T-helper 17 cell (primary cell): ENCODE measurements at places on chromosomes 16 and 17.

DNA sequence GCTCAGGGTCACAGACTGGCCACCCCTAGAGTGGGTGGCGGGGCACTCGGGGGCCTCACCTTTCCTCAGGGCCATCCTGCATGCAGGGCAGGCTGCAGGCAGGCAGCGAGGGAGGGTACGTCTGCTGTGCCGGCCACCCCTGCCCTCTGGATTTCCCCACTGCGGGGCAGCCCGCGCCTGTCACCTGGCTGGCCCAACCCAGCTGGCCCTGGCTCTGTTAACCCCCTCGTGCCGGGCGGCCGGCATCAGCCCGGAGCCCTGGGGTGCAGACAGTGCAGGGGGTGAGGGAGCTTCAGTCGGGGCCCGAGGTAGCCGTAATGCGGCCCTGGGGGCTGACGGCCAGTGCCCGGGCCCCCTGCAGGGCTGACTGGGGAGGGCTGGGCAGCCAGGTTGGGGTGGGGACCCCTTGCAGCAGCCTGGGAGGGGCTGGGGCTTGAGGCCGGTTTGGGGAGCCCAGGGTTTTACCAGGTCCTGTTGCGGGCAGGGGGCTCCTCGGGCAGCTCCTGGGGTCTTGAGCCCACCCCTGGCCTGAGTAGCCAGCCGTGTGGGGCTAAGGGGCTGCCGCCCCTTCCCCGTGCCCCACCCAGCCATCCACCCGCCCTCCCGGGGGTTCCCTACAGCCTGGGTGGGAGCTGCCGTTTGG is at the start of gene IGFALS:
IGFALS (minus strand) TSS at position 128 of the 643 bp plus-strand sequence; CDS start at position 75, 53 bp downstream.
- no peak for DNase-seq

DNA sequence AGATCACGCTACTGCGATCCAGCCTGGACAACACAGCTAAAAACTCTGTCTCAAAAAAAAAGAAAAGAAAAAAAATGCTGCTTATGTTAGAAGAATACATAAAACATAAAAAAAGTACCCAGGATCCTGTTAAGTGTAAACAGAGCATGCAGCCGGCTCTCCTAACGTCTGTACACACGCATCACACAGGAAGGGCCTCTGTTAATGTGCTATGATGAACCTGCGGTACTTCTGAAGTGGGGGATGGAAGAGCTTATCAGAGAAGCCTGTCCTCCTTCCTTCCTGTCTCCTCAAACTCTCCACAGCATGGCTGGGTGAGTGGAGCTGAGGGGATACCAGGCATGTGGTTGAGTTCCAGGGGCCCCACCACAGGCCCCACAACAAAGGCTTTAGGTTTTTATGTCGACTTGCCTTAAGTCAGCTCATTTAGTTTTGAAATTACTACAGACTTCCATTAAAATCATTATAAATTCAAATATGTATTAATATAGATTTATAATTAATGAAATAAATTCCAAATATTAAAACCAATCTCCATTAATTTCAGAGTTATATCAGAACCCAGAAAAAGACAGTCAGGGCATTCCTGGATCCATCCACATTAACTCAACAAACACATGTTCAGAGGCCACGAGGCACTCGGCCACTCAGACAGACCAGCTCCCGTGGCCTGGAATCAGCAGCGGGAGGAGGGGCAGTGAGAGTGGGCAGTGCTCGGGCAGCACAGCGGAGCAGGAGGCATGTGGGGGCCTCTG is 11.7 kb downstream of the CCDC57 start:
- DNase-seq = peak; percentile 67

DNA sequence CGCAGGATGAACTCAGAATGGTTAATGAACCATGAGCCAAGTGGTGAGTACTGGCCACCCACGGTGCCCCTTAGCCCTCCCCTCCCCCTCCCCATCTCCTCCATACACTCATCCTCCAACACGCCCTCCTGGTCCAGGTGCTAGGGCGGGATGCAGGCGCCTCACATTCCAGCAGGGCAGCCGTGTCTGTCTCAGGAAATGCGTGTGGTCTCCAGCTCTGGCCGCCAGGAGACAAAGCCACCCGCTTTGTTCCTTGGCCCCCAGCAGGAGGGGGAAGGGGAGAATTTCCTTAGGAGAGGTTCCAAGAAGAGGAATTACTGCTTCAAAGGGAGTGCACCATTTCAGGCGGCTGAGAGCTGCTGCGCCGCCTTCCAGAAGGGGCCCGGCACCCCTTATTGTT is 29.7 kb upstream of the RMI2 start:
- DNase-seq = no peak

DNA sequence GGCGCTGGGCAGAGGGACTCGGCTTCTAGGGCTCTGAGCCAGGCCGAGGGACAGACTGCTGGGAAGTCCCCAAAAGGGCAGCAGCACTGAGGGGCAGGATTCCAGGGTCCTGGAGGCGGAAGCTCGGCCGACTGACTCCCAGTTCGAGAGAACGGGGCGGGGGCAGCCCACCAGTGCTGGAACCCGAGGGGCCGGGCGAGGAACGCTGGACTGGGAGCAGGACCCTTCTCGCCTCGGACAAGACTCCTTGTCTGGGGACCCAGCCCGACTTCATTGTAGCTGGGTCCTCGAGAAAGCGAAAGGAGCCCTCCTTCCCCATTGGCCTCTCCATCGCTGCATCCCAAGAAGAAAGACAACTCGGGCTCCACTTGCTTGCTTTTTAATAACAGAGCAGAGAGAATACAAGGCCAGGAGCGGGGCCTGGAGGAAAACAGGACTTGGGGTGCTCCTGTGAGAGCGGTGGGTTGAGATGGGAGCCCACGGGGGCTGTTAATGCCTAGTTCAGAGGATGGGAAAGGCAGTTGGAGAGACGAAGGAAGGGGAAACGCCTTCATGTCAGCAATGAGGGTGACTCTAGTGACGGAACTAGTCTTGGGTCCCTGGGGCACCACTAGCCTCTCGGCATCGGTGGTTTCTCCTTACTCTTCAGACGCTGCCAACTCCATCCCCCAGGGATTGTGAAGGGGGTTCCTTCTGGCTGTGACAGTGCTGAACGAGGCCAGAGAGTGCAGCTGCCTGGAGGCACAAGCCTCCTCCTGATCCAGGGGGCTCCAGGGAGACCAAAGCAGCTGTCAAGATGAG is 492 bp upstream of the CAMTA2 start:
- no peak for DNase-seq

GRCh38 chr16:82987767-82988166 is 361.0 kb downstream of the CDH13 start:
- no peak for DNase-seq

DNA sequence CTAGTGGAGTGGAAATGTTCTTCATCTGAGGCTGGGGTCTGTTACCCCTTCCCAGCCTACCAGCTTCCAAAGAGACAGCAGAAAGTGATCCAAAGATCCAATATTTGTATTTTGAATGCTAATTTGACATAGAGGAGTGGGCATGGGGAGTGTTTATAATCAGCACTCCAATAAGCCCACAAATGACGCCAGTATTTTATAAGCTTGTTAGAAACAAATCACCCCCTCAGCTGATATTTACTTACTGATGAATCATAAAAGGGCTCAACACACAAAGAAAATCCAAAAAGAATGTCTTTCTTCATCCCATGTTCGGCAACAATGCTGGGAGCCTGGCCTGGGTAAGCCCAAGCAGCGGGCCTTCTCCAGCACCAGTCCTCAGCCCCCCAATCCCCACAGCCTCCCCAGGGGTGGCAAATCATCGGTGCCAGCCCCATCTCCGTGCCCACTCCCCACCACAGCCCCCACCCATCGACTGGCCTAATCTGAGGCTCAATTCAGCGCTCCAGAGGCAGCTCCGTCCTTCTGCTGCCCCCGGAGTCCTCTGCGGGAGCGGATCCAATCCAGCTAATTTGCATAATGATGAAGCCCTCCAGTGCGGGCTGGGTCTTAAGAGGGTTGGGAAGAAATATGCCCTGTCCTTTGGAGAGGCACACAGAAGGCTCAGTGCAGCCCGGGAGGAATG is 169.5 kb downstream of the C16orf78 start:
- DNase-seq = no peak

- DNase-seq = no peak
Measured at GRCh38 chr17:33704856-33705255, 411.8 kb upstream of the ASIC2 start.

- no peak for DNase-seq
Measured at GRCh38 chr16:14310519-14310991, 239.4 kb downstream of the MRTFB start.

DNA sequence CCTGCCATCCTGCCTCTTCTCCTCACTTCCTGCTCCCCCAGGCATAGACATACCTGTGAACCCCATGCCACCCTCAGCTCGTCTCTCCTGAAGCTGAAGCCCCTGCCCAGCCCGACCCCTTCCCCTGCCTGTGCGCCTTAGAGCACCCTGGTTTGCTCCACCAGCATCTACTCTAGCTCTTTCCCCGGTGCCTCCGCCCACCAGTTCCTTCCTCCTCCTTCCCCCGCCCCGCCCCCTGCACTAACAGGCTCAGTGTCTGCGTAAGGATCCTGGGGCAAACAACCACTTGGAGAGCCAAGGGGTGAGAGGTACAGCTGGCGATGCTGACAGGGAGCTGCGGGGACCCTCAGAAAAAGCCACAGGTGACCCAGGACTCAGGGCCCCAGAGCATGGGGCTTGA is 1.9 kb downstream of the GPR142 start:
- DNase-seq = peak; percentile 37

DNA sequence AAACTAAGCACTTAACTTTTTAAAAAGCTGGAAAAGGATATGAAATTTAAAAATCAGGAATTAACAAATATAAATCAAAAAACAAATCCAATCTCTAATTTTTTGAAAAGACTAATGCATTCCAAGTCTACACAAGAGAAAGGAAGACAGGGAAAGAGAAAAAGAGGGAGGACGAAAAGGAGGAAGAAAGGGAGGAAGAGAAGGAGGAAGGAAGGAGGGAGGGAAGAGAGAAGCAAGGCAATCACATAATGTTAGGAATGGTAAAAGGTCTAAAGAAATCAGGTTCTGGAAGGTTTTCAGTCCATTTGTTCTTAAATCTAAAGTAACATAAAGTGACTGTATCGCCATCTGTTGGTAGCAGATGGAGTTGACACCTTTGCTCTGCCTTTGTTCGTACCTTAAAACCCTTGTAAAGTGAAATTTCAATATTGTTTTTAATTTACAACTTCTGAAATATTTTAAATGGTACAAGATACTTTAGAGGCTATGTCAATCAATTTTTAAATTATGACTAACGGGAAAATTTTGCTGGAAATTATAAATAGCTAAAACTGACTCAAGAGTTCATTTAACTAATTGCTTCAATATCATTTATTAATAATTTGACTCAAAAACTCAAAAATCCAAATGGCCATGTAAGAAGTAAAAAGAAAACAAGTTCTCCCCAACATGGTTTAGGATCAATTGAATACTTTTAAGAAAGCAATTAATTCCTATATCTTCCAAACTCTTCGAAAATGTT is 20.4 kb upstream of the CDYL2 start:
- DNase-seq = no peak

DNA sequence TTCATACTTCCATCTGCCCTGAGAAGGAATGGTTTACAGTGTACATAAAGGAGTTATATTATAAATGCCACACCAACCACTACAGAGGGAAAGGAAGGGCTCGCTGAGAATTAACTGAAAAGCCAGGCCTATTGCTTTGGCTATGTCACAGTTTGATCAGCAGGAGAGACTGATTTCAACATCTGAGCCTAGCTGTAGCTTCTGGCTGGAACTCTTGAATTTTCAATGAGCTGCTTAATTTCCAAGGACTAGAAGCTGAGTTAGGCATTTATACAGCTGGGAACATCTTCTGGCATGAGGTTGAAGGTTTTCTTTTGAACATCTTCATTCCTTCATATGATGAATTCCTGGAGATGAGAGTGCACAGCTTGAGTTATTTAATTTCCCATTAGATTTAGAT is 47.6 kb upstream of the GNAO1 start:
- no peak for DNase-seq

DNA sequence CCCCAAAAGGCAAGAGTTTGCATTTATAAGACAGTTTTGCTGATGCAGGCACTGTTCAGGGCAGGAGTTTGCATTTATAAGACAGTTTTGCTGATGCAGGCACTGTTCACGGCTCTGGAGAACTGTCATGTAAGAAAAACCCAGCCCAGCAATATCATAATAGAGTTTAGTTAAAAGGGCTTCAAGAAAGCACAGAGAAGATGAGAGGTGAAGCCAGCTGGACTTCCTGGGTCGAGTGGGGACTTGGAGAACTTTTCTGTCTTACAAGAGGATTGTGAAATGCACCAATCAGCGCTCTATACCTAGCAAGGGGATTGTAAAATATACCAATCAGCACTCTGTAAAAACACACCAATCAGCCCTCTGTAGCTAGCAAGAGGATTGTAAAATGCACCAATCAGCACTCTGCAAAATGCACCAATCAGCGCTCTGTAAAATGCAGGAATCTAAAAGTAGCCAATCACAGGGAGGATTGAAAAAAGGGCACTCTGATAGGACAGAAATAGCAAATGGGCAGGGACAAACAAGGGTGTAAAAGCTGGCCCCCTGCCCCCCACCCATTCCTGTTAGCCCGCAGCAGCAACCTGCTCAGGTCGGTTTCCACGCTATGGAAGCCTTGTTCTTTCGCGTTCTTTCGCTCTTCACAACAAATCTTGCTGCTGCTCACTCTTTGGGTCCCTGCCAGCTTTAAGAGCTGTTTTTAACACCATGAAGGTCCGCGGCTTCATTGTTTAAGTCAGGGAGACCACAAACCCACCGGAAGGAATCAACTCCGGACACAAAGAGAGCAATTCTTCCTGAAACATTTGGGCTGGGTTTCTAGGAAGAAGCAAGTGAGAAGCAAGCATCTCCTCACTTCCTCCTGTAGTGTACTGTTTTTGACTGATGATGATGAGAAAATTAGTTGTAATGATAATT is 1.8 kb upstream of the CBX1 start:
- no peak for DNase-seq

DNA sequence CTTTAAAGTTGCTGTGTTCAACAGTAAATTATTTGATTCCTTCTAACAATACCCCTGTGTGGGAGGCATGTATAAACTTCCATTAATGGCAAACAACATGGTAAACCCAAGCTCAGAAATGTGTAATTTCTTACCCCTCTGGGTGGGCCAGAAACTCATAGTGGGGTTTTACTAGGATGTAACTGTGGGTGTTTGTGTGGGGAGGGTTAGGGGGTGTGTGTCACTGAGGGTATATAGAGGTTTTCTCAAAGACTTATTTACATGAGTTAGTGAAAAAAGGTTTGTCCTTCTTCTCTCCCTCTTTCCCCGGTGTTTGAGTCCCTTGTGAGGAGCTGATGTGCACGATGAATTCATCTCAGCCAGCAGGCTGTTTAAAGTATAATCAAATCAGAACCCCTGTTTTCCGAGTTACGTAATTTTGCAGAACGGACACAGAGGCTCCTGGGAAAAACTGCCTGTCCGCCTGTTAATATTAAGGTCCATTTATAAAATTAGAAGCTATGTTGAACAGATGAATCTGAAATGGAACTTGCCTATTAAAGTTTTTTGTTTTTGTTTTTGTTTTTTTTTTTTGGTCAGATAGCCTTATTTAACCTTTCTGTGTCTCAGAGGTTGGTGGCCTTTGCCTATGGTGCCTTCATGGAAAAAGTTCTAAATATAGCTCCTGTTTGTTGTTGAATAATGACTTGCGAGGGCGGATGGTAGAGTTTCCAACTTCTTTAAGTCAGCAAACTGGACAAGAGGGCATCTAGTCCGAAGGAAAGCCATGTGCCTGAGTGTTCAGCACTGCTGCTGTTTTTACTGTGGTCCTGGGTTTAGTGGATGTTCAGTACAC is 73.3 kb downstream of the MSI2 start:
- no peak for DNase-seq

GRCh38 chr17:47967607-47968252 is 3.2 kb upstream of the CDK5RAP3 start:
- DNase-seq = no peak
